Stimulated activated CD8-positive, alpha-beta memory T cell treated with anti-CD3 and anti-CD28 coated beads, Interleukin-15, amount 100 ng/mL, for 4 hours (primary cell): ENCODE measurements at places on chromosomes 11 and 22.

GRCh38 chr11:36451045-36451444 is 59.0 kb downstream of the TRAF6 start:
- no peak for DNase-seq

DNA sequence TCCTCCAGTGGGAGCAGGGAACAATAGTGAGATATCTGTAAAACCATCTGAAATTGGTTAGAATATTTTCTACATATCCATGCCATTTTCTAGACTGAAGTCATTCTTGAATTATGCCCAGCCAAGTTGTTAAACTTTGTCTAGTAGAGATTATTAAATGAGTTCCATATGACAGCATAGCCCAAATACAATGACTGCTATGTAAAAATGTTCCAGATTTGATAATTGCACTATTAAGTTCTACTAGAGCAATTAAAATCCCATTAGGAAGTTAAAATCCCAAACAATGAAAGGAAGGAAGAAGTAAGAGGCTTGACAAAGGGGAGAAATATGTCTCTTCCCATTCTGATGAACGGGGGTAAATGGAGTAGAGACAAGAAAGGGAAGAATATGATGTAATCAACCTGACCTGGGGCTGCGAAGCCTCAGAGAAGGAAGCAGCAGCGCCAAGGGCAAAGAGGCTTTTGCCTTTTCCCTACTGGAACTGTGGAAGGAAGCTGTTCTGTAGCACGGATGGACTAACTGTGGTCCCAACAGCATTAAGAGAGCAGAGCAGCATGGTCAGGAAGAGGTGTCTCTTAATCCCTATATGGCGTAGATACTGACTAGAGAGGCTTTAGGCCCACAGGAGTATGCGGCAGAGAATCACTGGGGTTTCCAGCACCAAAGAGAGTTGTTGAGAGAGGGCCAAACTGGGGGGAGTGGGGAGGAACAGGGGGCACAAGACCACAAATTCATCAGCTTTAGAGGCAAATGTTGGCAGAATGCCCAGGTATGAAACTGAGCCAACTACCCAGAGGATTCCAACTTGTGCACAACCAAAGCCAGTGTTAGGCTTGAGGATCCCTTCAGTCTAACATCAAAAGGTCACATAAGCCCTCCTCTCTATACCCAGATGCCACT is 26.7 kb downstream of the RRP8 start:
- no peak for DNase-seq

GRCh38 chr22:43726322-43726721 is 85.8 kb downstream of the EFCAB6 start:
- DNase-seq: no peak

GRCh38 chr11:126420698-126421256 is 65.3 kb downstream of the ST3GAL4 start:
- no peak for DNase-seq

- DNase-seq: no peak
Measured at GRCh38 chr11:65100674-65101350, 4.8 kb downstream of the VPS51 start.

GRCh38 chr11:107951155-107951554 is 22.9 kb downstream of the RAB39A start:
- DNase-seq: no peak

DNA sequence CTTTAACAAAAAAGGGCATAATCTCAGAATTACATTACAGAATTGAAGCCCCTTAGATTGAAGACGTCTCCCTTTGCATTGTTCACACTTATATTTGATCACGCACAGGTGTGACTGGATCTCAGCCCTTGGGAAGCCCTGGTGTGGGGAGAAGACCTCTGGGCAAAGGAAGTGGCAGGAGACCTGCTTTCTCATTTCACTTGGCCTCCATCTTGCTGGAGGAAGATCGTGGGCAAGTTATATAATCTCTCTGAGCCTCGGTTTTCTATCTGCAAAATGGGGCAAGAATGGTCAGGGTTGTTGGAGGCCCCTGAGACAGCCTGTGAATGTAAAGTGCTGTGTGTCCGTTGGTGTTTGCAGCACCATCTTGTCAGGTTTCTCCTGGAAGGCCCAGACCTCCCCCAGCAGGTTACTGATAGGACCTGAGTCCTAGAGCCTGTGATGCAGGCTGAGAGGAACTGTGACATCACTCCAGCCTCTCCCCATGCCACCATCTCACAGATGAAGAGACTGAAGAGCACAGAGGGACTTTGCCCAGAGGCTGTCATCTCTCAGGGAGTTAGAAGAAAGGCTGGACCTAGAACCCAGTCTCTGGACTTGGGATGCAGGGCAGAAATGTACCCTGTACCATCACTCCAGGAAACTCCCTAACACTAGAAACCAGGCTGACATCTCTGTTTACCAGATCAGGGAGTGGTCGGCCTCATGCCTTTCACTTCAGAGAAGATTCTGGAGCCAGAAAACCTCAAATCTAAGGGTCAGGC is 1.1 kb upstream of the APOA1 start:
- DNase-seq: no peak

GRCh38 chr22:44410451-44410991 is 87.5 kb downstream of the RTL6 start:
- no peak for DNase-seq

GRCh38 chr11:35539781-35540281 is 14.4 kb upstream of the PAMR1 start:
- DNase-seq: no peak

DNA sequence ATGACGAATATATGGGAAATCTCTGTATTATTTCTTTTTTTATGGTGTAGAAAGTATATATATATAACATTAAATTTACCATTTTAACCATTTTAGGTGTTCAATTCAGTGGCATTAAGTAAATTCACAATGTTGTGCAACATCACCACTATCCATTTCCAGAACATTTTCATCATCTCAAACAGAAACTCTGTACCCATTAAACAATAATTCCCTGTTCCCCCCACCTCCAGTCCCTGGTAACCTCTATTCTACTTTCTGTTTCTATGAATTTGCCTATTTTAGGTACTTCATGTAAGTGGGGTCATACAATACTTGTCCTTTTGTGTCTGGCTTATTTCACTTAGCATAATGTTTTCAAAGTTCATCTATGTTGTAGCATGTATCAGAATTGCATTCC is 15.3 kb upstream of the PTS start:
- DNase-seq: no peak

GRCh38 chr22:27880778-27881394 is 38.2 kb downstream of the PITPNB start:
- DNase-seq: no peak
